ENCODE measurements at places on chromosomes 5 and 9.

GRCh38 chr9:105438141-105438806, 9.6 kb upstream of the FSD1L start:
- no peak for DNase-seq

DNA sequence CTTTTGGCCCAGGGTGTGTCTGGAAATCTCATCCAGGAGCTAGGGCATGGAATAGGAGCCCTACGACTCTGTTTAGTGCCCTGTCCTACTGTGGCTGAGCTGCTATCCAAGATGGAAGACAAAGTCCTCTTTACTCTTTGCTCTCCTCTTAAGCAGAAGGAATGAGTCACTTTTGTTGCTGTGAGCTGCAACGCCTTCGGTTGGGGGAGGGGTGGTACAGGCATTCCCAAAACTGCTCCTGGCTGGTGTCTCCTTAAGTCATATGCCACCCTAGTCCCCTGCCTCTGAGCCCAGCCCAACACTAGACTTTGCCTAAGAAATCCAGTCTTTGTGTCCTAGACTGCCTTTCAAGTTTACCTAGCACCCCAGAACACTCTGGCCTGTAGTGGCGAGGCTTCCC, 99.9 kb downstream of the PRR16 start:
- DNase-seq: peak; percentile 61

- DNase-seq: no peak
Observed at GRCh38 chr5:17910318-17910717, 276.1 kb downstream of the TAF11L14 start.

- DNase-seq: no peak
Observed at GRCh38 chr5:73027361-73027760, 71.5 kb downstream of the FCHO2 start.

GRCh38 chr5:39273314-39273954, 54.1 kb upstream of the FYB1 start:
- no peak for DNase-seq

- no peak for DNase-seq
Observed at GRCh38 chr9:129326061-129327005, 148.3 kb upstream of the IER5L start.

- no peak for DNase-seq
Observed at GRCh38 chr9:130982636-130983358, 26.2 kb upstream of the LAMC3 start.

DNA sequence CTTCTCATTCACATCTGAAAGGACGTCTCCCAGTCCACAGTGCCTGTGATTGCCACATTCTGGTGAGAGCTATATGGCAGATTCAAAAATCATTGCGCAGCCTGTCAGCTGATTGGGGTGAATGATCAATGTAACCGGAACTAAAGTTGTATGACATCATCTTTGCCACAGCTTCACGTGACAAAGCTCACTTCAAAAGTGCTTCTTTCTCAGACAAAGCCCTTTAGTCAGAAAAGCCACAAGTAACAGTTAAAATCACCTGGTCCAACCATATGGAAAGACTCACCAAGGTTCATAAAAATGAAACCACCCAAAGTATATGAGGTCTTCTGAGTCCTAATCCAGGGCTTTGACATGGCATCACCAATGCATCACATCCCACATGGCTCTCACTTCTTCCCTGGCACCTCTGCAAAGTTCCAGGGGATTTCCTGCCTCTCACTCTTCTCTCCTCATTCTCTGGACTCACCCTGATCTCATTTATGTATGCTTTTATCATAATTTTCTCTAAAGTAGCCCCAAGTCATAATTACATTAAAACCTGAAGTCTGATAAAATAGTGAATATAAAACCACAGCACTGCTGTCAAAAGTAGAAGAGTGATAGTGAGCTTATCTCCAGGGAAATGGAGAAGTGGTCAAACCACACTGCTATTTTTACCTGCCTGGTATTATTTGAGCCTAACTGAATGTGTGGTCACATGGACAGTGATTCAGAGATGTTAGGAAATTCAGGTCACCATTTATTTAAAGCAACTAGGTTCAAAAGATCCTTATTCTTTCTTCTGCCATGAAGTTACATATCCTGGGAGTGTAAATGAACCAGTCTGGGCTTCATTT, 193.1 kb upstream of the PTGER4 start:
- no peak for DNase-seq

- DNase-seq: no peak
Observed at GRCh38 chr5:54446379-54446732, 9.1 kb upstream of the HSPB3 start.

GRCh38 chr9:101848485-101848919, 110.1 kb upstream of the GRIN3A start:
- DNase-seq: no peak

DNA sequence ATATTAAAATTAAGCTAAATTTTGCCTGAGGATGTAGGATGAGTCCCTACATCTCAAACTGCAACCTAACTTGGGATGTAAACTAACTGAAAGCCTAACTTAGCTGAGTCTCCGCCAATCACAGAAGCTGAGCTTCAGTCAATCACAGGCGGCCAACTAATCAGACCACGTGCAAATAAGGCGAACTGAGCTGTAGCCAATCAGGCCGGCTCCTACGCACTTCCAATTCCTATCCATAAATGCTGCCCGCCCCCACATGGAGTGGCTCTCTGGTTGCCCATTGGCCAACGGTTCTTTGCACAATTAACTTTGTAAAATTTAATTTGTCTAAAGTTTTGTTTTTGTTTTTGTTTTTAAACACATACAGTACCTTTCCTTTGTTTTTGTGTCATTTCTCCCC, 13.9 kb upstream of the GPX8 start:
- DNase-seq: no peak

DNA sequence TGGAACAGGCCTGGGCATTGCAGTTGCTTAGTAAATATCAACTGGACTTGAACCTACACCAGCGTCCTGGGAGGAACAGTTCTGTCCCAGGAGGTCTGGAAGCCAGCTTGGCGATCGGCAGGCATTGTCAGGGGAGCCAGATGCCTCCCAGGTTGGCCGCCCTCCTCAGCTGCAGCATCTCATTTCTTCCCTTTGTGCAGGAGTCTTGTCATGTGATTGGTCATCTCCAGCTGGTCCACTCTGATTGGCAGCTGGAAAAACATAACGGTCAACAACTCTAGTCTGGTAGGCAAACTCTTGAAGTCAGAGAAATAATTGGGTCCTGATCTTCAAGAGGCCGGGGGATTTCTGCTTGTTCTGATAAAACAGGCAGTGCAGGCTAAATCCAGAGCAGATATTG, 29.6 kb upstream of the NCS1 start:
- DNase-seq: peak; percentile 45

- no peak for DNase-seq
Observed at GRCh38 chr5:103356350-103357091, 98.0 kb downstream of the MACIR start.

- peak; percentile 77 for DNase-seq
Observed at GRCh38 chr9:127931092-127931881, 710 bp upstream of the PIP5KL1 start.

DNA sequence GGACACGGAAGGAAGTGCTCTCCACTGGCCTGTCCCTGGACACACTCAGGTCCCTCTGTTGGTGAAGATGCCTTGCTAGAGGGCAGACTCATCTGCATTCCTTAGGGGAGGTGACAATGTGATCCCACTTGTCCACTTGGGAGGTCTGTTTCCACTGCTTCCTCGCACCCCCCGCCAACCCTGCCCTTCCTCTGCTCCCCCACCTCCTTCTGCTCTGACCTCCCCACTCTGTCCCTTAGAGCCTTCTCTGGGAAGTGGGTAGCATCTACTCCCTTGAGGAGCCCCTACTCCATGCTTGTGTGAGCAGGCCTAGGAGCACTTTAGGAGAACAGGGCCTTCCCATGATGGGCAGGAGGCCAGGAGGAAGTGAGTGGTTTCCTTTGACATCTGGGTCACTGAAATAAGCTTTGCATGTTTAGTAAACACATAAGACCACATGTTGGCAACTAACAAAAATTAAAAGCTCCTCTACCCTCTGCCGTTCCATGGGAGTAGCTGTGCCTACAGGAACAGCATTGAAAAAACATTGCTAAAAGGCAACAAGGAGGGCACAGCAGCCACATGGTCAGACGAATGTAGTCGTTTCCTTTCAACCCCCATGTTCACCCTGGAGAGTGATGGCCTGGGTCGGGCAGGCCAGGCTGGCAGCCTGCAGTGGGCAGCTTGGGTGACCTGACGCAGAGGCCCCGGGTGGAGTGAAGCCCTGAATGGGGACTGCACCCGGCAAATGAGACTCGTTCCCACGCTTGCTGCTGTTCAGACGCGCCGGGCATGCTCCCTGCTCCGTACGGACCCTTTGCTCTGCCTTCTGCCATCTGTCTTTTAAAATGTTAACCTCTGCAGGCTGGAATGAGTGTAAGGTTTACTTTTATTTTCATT, 634.0 kb downstream of the IRX1 start:
- no peak for DNase-seq

GRCh38 chr5:130992095-130992494, 173.0 kb downstream of the HINT1 start:
- DNase-seq: peak; percentile 14

DNA sequence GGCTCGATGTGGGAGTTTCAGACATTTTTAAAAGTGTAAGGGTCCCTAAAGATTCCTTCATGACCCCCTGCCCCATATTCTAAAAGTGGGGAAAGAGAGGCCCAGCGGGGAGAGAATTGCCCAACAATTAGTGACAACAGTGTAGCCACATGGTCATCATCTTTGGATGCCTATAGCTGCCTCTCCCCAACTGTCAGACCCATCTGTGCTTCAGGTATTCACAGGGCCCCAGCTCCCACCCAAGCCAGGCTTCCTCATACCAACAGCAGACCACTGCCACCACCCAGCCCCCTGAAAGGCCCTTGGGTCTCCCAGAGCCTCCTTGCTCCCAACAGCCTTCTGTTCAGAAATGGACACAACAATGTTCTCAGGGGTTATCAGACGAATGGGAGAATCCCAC, 4.1 kb downstream of the BICD2 start:
- no peak for DNase-seq

DNA sequence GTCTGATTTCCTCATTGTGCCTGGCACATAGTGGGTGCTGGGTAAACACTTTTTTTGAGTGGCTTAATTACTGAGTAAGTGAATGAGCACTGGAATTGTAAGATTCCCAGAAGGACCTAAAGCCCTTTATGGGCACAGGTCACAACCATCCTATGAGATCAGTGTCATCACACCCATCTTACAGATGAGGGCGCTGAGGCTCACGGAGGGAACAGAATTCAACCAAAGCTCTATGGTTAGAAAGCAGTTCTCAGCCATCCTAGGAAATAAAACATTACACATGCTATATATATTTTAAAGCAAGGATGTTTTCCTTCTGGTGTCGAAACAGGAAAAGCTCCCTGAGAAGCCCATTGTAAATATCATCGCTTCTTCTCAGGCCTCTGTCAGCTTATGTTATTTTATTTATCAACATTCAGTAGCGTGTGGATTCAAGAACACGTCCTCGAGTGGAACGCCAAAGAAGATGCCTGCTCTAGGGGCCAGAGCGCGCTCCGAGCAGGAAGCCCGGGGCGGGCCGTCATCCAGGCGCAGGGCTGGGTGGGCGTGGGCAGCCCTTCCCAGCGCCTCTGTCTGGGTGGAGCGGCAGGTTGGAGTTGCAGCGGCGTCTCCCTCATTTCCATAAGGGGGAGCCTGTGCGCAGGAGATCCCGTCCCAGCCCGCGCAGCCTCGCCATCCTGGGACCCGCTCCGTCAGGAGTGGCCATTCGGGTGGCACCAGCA, 155.8 kb upstream of the SMIM23 start:
- DNase-seq: peak; percentile 82

DNA sequence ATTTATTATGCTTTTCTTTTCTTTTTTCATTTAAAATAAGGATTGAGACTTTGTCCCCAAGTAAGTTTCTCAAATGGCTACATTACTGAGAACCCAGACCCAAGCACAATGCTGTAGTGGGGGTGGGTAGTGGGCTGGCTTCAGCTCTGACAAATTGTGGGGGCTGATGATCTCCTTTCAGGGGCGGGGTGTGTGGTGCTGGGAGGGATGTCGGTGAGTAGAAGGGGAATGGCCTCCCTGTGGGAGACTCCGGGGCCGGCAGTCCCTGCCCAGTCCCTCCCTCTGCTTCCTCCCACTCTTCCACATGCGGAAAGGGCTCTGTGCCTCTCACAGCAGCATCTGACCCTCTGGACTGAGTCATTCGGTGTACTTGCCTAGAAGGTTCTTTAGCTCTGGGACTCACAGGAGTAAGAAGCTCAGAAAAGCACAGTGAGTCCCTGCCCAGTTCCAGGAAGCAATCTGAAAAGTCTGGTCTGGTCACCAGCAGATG, 14.3 kb downstream of the CD180 start:
- peak; percentile 71 for DNase-seq

DNA sequence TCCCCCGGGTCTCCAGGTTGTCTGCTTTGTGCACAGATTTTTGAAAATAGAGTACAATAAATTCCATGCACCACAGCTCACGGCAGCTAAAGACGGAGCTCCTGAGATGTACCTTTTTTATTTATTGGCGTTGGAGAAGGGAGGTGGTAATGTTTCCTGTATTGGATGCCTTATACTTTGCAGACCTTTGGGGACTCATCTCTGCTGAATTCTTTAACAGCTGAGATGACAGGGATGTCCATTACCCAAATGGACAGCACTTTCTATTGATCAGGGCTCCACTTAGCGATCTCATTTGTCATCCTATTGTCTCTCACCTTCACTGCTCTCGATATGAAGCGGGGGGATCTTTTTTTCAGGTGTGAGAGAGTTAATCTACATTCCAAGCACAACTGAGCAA, 137.8 kb downstream of the EFNA5 start:
- DNase-seq: no peak

GRCh38 chr5:90871391-90871991, 312.9 kb downstream of the ADGRV1 start:
- no peak for DNase-seq

GRCh38 chr5:14569948-14570691, 11.5 kb upstream of the OTULINL start:
- no peak for DNase-seq

DNA sequence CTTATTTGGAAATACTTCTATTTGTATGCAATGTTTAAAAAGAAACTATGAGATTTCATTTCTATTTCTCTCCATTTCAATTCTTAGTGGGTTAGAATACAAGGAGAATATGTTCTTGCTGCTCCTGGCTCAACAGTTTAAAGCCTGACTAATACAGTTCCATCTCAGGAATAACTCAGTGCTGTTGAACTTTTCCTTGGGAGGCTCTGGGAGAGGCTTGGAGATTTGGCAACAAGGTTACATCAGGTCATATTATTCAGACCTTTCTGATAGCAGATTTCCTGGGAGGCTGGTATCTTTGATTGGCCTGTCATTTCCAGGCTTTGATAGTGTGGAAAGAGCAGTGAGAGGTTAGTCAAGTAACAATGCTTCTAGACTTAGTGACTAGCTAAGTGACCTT, 481.7 kb upstream of the KLF4 start:
- DNase-seq: no peak

DNA sequence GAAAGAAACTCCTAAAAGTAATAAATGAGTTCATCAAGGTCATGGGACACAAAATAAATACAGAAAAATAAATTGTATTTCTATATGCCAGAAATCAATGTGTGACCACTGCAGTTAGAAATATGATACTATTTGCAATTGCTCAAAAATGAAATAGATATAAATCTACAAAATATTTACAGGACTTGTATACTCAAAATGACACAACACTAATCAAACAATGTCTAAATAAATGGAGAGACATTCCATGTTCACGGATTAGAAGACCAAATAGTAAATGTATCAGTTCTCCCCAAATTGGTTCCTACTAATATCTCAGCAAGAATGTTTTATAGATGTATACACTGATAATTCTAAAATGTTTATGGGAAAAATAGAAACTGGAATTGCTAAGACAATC, 345.3 kb downstream of the NR2F1-AS1 start:
- no peak for DNase-seq
